Activated CD4-positive, CD25-positive, alpha-beta regulatory T cell (primary cell): ENCODE measurements at places on chromosomes 7 and 10.
A peak's percentile ranks its signal among the peaks of the same experiment; 100 is the strongest.

- DNase-seq: no peak
Measured at GRCh38 chr10:126433351-126433750, 45.1 kb upstream of the ADAM12 start.

- no peak for DNase-seq
Measured at GRCh38 chr10:22624287-22624738, 90.1 kb downstream of the PIP4K2A start.

DNA sequence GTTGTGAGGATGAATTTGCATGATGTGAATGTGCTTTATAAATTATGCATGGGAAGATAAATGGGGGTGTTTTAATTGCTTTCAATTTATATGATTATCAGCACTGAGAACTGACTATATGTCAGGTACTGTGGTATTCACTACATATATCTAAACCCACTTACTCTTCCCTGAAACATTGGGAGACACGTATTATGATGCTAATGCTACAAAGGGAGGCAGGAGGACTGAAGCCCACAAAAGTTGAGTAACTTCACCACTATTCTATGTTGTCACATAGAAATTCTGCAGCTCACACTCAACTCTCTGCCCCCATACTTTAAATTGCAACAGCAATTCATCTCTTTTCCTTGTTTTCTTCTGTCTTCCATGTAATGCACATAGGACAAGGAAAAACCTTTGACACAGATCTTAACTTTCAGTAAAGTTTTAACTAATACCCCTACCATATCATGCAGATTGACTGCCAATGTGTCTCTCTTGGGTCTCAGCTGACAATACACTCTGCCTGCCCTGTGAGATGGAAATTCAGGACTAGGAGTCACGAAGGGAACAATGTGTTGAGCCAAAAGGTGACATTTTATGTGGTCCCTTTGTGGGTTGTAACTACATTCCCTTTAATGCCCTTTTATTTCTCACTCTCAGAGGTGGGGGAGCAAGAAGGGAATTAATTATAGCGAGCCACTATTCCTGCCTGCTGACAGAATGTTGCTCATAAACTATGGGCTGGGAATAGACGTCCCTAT is 691.0 kb upstream of the SORCS1 start:
- no peak for DNase-seq

- DNase-seq: no peak
Measured at GRCh38 chr10:49037187-49037586, 78.1 kb downstream of the VSTM4 start.

DNA sequence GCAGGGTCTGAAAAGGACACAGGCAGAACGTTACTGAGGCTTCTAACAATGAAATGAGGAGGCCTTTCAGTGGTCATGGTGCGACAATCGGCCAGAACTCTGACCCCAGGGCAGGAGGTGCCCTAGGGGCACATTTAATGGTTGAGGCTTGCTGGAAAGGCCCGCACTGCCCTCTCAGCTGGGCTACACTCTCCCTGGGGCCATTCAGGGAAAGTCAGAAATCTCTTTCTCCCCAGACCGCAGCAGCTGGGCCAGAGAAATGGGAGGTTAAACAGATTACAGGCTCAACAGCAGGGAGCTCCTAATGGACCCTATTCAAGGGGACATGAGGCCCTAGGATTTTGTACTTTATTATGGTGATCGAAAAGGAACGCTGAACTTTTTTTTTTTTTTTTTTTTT is 85.6 kb upstream of the FGFR2 start:
- DNase-seq: no peak

- DNase-seq: peak; percentile 34
Measured at GRCh38 chr7:114922026-114922651, at the start of gene MDFIC. TSS of gene MDFIC (plus strand) at chr7:114922094. CDS start at chr7:114923034, 940 bp downstream.

DNA sequence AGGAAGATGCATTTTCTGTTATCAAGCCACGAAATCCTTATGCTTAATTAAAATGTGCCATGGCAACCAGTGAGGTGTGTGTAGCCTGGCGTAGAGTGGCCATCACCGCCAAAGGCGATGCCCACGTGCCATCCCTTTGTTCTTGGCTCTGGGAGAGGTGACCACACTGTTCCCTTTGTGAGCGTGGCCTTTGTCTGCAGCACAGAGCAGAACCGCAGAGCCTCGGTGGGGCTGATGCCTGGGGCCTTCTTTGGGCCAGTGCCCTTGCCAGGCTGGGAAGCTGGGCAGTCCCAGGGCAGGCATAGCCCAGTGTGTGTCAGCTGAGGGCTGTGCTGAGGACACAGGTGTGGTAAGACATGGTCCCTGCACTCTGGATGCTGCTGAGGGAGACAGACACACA is 48.3 kb downstream of the BUB3 start:
- no peak for DNase-seq

DNA sequence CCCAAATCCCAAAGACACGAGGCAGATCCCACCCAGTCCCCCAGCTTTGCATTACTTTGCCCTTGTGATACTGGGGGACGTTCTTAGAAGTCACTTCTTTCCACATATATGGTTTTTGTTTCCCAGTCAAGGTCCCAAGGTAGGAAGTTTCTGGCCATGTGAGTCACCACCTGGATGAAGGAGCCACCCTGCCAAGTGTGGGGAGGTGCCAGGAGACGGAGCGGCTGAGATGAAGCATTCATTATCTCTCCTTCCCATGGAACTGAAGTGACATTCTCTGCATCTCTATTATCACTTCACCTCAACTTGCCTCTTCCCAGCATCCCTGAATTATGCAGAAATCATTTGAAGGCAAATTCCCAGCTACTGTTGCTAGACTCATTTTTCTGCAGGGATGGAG is 136.2 kb upstream of the INSYN2A start:
- no peak for DNase-seq

- DNase-seq: no peak
Measured at GRCh38 chr7:117630501-117630900, 150.7 kb downstream of the CFTR start.

- no peak for DNase-seq
Measured at GRCh38 chr7:2728316-2729030, 40.5 kb downstream of the AMZ1 start.

DNA sequence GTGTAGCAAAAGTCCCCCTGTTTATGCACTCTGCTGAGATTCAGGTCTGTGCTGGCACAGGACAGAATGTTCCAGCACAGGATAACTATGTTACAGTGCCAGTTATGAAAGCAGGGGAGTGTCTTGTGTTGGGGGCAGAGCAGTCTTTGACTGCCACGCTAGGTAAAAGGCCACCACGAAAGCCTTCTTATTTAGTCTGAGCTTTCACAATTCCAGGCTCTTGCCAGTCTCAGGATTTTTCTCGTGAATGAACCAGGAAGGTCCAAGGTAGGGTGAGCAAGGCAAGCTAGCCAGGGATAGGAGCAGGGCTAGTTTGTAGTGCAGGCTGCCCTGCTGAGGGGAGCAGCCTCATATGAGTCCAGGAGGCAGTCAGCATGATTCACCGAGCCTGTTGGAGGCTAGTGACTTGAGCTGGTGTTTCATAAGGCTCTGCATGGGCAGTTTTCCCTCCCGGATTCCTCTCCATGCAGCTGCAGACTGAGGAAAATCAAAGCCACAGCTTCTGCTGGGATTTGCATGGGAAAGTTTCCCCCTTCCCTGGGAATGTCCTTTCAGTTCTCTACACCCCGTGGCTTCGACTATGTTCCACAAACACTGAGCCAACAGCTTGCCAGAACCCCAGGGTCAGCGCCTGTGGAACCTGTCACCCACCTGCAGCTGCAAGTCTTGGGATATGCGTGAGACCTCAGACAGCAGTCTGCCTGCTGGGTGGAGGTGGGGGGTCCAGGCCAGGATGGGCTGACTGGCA is 112.3 kb downstream of the JCAD start:
- no peak for DNase-seq

DNA sequence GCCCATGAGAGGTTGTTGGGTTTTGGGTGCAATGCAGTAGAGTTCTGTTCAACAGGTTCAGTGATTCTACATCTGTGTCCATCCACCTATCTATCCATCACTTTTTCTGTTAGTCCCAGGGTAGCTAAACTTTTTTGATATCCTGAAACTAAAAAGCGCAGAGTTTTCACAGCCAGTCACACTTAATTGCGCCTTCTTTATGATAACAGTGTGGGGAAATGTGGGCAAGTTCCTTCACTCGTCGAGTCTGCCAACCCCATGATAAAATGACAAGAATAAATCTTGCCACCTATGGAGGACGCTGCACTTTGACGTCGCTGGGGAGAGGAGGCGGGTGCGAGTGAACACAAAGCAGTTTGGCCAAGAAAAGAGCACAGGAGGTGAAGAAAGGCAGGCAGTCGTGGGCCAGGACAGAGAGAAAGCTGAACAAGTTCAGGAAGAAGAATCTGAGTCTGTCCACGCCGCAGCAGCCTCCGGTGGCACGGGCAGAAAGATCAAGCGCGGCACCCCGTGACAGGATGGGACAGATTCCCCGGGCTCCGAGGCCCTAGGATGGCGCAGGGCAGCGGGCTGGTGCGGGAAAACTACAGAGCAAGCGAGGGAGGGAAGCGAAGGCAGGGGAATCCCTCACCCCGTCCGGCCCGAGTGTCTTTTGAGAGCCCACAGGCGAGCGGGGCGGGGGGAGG is 9.2 kb downstream of the SP8 start:
- DNase-seq: no peak

GRCh38 chr7:137925091-137925490 is 76.8 kb downstream of the CREB3L2 start:
- no peak for DNase-seq

- DNase-seq: no peak
Measured at GRCh38 chr7:101486433-101487104, 123.9 kb downstream of the COL26A1 start.

DNA sequence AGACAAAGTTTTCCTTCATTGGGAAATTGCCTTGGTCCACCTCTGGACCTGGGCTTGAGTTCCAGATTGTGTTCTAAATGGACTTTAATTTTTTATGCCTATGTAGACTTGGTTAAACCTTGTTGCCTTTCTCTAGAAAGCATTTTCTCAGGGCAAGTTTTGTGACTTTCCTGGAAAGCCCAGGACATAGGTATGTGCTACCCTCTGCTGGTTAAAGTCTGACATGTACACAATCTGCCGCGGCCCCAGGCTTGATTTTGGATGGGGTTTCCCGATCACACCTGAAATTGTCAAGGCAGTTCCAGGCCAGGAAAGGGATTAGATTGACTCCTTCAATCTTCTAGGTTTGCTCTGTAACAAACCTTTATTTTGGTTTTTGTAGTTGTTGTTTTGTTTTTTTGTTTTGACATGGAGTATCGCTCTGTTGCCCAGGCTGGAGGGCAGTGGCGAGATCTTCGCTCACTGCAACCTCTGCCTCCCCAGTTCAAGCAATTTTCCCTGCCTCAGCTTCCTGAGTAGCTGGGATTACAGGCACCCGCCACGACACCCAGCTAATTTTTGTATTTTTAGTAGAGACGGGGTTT is 14.1 kb upstream of the AKR1B10 start:
- DNase-seq: no peak

- no peak for DNase-seq
Measured at GRCh38 chr10:58755677-58756076, 243.0 kb downstream of the BICC1 start.

DNA sequence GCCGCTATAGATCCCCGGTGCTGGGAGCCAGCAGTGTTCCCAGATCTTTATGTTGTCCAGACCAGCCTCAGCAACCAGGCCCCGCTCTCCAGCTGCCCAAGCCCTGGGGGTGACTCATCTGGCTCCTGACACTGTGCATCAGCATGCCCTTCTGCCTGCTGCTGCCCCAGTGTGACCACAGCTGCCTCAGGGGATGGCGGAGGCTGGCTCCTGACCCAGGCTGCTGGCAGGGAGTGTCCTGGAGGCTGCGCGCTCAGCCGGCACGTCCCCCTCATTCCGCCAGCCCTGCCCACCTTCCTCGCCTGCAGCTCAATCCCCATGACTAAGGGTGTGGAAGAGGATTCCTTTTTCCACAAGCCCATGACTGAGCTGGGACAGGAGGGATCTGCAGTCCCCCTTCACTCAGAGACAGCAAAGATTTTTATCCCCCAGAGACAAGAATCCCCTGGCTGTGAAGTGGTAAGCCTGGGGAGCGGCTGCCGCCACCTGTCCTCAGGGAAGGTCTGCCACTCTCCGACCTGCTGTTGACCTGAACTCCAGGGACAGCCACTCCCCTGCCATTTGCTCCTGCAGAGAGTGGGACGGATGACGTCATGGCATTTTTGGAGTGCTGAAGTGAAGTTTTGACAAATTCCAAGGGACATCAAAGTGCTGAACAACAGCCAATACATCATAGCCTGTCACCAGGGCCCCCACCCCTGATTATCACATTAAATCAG is 182.8 kb upstream of the BMPER start:
- DNase-seq: no peak

DNA sequence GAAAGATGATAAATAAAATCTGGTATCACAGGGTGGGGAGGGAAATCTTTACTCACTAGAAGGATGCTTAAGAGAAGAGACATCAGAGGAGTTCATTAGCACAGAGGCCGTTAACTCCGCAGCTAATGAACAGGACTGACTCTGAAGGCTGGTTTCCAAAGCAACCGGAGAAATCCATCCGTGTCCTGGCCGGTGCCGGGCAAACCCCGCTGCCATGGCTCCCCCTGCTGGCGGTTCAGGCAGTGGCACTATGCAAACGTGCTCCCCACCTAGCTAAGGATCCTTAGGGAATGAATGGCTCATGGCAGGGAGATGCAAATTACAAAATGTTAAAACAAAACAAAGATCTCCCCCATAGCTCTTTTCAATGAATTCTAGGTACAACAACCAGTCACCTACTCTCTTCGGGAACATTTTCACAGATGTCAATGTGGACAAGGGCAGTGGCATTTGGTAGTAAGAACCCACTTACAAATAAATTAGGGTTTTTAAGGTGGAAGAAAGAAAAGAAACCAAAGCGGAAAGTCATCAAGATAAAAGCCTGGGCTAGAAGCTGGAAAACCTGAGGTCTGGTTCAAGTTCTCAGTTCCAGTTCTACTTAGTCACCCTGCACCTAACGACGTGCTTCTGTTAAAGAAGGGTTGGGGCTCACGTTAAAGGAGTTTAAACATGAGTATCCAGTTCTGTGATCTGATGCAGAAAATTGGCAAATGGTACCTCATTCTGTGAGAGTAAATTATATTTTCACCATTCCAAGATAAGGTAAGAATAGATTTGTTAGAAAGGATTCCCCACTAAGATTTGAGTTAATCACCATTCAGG is 138.2 kb downstream of the SVIL start:
- peak; percentile 46 for DNase-seq

- DNase-seq: no peak
Measured at GRCh38 chr10:89853781-89854191, 152.4 kb downstream of the KIF20B start.

DNA sequence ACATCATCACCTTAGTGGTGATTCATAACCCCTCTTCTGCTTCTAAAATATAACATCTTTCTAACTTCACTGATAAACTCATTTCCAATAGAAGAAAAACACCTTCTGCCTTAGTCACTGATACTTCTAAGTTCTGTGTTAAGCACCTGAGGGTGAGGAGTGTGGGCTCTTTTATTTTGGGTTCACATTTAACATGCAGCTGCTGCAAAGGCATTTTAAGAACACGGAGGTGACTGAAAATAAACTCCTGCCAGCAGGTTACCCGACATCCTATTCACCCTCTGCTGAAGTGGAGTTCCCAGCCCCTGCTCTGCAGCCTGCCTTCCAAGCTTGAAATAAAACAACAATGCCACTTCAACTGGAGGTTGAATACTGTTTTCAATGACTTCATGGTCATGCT is 202.9 kb upstream of the PLXNA4 start:
- no peak for DNase-seq

- no peak for DNase-seq
Measured at GRCh38 chr7:112132051-112132694, 74.0 kb downstream of the DOCK4 start.

GRCh38 chr7:47531584-47532492 is 50.1 kb downstream of the TNS3 start:
- no peak for DNase-seq

GRCh38 chr7:1672851-1673486 is 2.9 kb downstream of the ELFN1 start:
- no peak for DNase-seq

GRCh38 chr10:46006219-46006618 is 24.2 kb downstream of the NCOA4 start:
- no peak for DNase-seq

GRCh38 chr10:92177546-92177945 is 113.3 kb downstream of the CPEB3 start:
- no peak for DNase-seq
